ENCODE measurements at places on chromosomes 12 and 14.
A peak's percentile ranks its signal among the peaks of the same experiment; 100 is the strongest.

DNA sequence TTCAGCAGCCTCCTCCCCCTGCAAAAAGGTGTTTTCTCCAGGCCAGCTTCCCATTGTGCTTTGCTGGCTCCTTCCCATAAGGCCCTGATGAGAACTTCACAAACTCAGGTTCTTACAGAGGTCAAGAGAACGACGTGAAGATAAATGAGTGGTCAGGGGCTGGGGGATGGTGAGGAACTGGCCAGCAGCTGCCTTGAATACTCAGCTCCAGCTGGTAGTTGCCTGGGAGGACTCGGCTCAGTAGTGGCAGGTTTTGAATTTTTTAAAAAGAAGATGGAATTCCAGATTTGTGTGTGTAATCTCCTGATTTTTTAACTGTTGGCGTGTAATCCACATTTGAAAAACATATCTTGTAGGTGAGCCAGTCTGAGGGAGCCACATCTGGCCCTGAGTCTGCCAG, 5.9 kb downstream of the DDX55 start:
- no peak for DNase-seq

- DNase-seq = no peak
These were observed 3.0 kb upstream of the FNTB start for GRCh38 chr14:64983439-64984310.

GRCh38 chr12:47832263-47832933, 12.7 kb upstream of the HDAC7 start:
- DNase-seq = no peak

DNA sequence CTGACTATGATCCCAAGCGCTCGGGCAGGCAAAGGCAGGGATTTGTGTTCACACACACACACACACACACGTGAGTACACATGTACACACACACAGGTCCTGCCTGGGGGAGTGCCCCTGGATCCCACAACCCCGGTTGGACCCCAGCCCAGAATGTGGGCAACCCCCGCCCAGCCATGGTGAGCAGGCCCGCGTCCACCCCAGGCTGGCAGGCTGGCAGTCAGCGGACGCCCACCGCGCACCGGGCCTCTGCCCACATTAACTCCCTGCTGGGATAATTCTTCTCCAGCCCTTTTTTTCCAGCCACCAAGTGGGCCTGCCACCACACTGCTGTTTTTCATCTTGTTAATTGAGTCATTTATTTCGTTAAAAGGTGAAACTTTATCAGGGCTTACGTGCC, 256.2 kb downstream of the BCL11B start:
- no peak for DNase-seq

- no peak for DNase-seq
These were observed 1.9 kb upstream of the LLPH start for GRCh38 chr12:66132408-66132807.

- no peak for DNase-seq
These were observed 126.0 kb upstream of the CNTN1 start for GRCh38 chr12:40566271-40566670.

DNA sequence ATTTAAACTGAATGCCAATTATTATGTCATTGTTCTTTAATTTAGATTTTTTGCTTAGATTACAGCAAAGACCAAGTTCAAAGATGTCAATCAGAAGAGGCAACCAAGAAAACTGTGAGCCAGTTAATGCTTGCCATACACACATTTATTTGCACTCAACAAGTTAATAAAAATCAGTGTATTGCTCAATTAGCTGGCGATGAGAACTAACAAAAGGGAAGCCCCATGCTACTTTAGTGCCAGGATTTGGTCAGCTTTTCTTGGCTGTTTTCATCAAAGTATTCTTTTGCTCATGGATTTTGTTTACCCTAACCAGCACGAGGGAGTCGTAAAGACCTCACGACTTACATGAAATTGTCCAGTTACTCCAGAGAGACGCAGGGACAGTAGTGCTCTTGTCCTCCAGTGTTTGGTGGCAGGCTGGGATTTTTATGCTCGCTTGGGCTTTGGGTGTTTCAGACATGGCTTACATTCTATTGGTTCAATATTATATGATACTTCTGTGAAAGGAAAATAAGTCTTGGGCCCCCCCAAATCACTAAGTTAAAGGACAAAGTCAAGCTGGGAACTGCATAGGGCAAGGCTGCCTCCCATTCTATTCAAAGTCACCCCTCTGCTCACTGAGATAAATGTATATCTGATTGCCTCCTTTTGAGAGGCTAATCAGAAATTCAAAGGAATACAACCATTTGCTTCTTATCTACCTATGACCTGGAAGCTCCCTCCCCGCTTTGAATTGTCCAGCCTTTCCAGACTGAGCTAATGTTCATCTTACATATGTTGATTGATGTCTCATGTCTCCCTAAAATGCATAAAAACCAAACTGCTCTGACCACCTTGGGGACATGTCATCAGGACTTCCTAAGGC, 7.4 kb upstream of the B4GALNT1 start:
- no peak for DNase-seq

- no peak for DNase-seq
These were observed 13.2 kb upstream of the RABGGTA start for GRCh38 chr14:24284501-24285035.

DNA sequence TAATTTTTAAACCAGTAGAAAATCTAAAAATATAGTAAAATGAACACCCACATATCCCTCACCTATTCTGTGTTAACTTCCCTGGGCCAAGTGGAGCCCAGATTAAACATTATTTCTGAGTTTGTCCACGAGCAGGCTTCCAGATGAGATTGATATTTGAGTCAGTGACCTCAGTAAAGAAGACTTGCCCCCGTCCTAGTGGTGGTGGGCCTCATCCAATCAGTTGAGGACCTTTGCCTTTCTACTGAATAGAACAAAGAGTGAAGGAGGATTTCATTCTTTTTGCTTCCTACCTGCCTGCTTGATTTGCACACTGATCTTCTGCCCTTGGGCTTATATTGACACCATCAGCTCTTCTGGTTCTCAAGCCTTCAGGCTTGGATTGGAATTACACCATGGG, 174.7 kb upstream of the PLEKHG7 start:
- DNase-seq = no peak

- DNase-seq = no peak
These were observed 217.4 kb downstream of the ZFP36L1 start for GRCh38 chr14:68575426-68575825.

GRCh38 chr14:38199076-38199475, 8.6 kb upstream of the SSTR1 start:
- DNase-seq = no peak

GRCh38 chr12:91414636-91415035, 232.0 kb upstream of the DCN start:
- no peak for DNase-seq

- no peak for DNase-seq
These were observed 7.2 kb downstream of the CBLN3 start for GRCh38 chr14:24422261-24422660.

- no peak for DNase-seq
These were observed 25.7 kb upstream of the CRY1 start for GRCh38 chr12:107119091-107119490.

GRCh38 chr14:63203618-63204406, 431 bp upstream of the RHOJ start:
- peak; percentile 13 for DNase-seq

DNA sequence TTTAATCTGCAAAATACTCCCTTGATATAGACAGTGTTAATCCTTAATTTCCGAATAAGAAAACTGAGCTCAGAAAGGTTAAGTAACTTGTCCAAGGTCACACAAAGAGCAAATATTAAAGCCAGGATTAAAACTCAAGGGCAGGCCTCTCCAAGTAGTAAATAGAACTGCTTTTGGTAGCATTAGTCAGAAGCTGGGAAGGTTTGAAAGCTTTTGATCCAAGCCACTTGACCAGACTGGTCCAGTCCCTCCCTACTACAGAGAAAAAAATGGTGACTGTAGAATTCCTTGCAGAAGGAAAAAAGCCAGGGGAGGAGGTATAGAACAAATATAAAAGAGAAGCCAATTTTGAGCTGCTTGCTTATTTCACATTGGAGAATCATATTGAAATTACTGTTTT, 111.5 kb downstream of the NT5DC3 start:
- DNase-seq = no peak

GRCh38 chr14:70995211-70995610, 88.0 kb downstream of the PCNX1 start:
- no peak for DNase-seq

GRCh38 chr12:116425256-116426193, 133.7 kb upstream of the MAP1LC3B2 start:
- no peak for DNase-seq

GRCh38 chr12:132336451-132337413, 7.3 kb upstream of the GALNT9 start:
- DNase-seq = no peak

DNA sequence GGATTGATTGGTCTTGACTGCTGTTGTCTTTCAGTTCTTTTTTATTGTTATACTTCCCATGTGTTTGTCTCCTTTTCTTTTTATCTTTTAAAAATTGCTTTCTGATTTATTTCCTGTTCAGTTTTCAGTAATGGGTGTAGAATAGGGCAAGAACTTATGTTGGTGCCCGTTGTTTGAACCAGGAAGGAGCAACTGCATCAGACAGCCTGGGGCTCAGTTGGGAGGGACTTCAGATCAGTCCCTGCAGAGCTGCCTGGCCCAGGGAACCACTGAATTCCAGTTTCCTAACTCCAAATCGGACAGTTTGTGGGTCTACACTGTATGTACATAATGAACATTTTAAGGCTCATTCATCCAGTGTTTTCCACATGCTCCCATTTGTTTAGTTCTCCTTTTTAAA, 64.9 kb downstream of the FBXO34 start:
- DNase-seq = no peak

DNA sequence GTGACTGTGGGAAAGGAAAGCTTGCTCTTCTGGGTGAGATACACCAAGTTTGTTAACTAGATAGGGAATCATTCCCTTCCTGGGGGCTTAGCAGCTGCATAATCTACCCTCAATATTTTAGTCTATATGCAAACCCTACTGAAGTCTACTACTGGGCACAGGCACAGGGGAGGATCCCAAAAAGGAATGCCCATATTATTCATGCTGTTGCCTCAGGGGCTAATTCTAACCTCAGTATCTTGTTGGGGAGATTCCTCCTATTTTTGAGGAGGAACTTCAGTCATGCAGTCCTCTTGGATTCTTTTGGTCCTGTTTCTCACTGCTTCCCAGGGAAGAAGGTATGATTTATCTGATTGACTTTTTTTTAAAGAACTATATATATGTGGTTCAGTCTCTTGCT, 58.9 kb upstream of the ANKS1B start:
- no peak for DNase-seq

DNA sequence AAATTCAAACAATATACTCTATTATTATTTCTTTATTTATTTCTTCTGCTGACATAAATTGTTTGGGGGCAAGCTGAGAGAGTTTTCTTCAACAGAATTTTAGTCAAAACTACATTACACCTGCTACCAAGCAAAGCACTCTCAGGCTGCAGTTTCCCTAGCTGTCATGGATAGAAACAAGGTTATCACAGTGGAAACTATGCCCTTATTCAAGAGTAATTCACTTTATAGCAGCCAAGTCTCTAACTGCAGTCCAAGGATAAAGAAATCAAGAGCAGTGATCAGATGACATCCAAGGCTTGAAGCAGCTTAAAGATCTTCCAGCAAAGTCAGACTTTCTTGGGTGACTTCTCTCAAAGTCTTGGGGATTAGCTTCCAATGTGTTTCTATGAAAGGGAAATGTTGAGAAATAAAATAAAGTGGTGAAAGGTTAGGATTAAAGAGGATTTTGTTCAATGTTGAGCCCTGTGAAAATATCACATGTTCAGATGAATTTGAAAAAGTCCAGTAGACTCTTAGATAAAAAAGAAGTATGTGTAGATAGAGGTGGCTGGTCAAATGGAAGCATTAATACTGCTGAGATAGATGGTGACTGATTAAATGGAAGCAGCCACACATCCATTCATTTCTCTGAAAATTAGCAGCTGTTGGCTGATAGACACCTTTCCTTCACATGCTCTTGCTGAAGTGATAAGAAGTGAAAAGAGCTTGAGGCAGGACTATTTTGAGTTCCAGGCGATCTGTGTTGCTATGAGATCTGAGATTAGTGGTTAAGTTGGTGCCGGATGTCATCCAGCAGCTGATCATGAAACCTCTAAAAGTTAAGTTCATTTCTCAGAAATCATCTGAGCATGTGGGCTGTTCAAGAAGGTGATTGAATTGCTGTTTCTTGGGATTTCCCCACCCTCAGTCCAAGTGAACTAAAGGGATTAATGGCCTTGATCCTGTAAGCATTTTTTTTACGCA, 257.8 kb upstream of the BTG1 start:
- DNase-seq = no peak

DNA sequence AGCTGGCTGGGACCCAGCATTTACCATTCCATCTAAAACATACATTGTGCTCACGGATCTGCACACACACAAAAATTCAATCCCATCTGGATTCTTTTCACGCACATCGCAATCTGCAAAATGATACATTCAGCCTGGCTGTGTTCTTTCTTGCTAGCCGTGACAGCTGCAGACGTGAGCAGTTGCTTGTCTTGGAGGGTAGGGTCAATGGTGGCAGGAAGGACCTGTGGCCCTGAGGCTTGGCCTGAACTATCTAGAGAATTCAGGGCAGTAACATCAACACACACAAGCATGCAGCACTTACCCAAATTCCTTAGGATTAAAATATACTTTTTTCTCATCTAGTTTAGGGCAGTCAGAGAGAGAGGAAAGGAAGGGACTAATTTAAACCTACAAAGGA, 72.0 kb downstream of the DICER1 start:
- no peak for DNase-seq

- DNase-seq = no peak
These were observed 158.2 kb downstream of the CAND1 start for GRCh38 chr12:67427336-67427735.

Measured in HL-60 (cell line).